ENCODE measurements at places on chromosomes 5 and 9.

DNA sequence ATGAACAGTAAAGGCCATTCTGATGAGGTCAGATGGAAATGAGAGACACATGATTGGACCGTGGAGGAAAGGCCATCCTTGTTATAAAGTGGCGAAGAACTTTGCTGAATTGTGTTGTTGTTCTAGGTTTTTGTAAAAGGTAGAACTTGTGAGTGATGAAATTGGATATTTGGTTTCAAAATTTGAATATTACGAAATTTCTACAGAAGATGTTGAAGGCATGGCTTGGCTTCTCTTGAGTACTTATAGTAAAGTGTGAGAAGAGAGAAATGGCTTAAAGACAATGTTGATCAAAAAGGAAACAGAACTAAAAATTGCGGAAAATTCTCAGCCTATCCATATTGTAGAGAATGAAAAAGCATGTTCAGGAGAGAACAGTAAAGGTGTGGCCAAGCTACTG lies 166.6 kb upstream of the S1PR3 start:
- DNase-seq = no peak

DNA sequence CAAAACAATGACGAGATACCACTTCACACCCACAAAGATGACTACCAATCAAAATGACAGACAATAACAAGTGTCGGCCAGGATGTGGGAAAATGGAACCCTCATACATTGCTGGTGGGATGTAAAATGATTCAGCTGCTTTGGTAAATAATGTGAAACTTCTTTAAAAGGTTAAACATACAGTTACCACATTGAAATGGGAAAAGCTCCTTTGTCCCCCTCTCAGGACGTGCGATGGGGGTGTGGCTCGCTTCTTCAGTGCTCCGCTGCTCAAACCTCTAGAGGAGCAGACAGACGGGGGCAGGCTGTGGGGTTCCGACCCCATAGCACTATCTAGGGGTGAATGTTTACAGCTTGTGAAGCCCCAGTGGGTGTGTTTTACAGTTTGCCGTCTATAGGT lies 8.0 kb upstream of the PLPP6 start:
- no peak for DNase-seq

GRCh38 chr5:16453609-16454008 lies 12.0 kb downstream of the ZNF622 start:
- no peak for DNase-seq

- DNase-seq = no peak
These were observed 14.7 kb downstream of the ERP44 start for GRCh38 chr9:100084128-100084453.

- no peak for DNase-seq
These were observed 5.5 kb downstream of the IL31RA start for GRCh38 chr5:55856516-55857246.

DNA sequence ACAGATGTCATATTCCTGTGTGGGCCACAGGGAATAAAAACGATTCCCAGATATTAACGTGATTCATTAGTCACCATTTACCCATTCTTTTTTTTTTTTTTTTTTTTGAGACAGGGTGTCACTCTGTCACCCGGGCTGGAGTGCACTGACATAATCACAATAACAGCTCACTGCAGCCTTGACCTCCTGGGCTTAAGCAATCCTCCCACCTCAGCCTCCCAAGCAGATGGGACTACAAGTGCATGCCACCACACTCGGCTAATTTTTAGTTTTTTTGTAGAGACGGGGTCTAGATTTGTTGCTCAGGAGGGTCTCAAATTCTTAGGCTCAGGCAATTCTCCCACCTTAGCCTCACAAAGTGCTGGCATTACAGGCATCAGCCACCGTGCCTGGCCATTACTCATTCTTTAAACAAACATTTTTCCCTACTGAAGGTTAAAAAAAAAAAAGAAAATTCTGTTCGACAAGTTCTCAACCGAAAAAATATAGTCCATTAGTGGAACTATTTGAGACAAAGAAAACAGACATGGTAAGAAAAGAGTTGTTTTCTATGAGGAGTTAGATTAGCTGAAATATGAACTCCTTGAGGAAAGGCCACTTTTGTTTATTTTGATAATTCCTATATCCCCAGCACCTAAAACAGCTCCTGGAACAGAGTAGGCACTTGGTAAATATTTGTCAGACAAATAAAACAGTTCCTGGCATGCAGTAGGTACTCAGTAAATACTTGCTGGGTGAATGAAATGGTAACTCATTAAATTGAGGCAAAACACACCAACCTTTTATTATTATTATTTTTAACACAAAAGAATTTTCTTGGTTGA lies 32.1 kb upstream of the PDCL start:
- no peak for DNase-seq

DNA sequence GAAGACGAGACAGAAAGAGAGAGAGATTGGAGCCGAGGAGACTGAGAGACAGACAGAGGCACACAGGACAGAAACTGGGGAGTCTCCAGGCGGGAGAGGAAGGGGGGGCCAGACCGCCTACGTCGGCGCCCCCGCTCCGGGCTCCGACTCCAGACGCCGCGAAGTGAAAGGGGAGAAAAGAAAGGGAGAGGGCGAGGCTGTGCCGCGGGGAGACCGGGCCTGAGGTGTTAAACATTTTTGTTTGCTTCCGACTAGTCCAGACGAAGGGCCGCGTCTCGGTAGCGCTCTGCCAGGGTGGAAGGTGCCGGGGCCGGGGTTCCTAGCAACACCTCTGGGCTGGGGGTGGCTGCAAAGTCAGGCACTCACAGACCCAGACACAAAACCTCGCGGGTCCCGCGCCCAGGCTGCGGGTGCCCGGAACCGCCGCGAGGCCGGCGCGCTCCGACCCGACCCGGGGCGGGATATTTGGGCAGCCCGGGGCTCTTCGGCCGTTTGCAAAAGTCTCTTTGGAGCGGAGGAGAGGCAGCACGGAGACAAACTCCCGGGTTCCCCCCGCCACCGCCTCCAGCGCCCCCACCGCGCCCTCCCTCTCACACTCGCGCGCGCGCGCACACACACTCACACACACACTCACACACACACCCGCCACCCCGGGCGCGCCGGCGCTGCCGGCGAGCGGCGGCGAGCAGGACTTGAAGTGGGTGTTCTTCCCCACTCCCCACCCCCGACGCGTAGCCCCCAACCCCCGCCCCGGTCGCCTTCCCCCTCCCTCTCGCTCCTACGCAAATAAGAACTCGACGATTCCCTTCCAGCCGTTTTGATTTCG lies 626 bp upstream of the FST start:
- peak; percentile 16 for DNase-seq

GRCh38 chr9:109098171-109098959 lies 21.4 kb downstream of the TMEM245 start:
- DNase-seq = no peak

DNA sequence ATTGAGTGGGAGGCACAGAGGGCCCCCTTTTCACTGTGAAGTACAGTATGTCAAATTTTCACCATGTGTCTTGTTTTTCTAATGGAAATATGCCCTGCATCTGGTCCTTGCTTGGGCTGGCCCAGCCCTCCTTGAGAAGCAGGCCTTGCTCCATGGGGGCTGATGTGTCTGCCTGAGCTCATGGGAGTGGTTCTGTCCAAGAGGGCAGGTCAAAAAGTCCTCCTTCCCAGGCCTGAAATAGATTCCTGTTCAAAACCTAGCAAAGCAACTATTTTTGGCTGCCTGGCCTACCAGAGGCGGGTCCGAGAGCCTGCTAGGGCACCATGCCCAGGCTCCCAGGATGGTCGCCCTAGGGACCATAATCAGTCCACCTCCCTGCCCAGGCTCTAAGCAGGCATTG lies 40.5 kb upstream of the NEURL1B start:
- DNase-seq = no peak

DNA sequence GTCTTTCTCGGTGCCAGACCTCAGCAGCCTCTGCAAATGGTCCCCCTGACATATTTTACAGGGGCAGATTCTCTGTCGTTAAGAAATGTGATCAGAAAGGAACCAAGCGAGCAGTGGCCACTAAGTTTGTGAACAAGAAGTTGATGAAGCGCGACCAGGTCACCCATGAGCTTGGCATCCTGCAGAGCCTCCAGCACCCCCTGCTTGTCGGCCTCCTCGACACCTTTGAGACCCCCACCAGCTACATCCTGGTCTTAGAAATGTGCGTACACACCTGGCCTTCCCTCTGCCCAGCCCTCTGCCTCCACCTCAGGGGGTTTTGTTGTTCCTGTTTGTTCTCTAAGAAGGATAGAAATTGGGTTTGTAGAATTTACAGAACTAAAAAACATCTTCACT lies 77.3 kb upstream of the OTULINL start:
- no peak for DNase-seq

DNA sequence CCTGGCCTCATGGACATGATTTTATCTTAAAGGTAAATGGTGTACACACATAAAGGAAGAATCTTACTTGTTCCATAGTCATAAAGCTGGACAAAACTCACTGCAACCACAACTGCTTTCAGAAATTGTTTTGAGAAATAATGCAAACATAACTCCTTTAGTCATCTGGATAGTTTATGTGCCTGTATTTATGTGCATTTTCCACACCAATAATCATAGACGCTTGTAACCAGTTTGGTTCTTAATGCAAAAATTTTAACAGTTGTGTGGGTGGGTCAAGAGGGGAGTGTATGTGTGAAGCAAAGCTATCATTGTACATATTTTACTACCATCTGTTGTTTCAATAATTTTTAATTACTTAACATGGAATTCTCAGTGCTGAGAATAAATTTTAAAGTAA lies 80.1 kb downstream of the EFNA5 start:
- no peak for DNase-seq

GRCh38 chr5:79023947-79024346 lies 38.8 kb upstream of the ARSB start:
- no peak for DNase-seq

DNA sequence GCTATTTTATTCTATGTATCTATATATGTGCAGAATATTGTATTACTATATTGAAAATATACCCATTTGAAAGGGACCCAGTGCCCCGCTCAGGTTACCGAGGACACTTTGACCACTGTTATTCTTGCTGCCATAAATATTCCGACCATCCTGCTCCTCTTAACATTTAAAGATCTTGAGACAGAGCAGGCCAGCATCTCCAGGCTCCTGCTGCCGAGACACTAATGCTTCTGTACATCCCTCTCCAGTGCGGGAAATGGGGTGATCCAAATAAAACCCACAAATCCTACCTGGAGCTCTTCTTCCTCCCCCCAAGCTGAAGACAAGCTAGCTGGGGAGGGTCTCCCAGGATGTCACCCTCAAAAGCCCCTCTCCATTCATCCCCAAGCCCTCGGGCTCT lies 3.9 kb downstream of the SH3PXD2B start:
- DNase-seq = no peak

GRCh38 chr5:52867809-52868208 lies 80.1 kb downstream of the ITGA1 start:
- DNase-seq = no peak

- DNase-seq = no peak
These were observed 1157.9 kb downstream of the TAF11L14 start for GRCh38 chr5:18792145-18792544.

GRCh38 chr9:70257991-70258691 lies 637 bp upstream of the SMC5 start:
- peak; percentile 46 for DNase-seq

GRCh38 chr5:75992753-75993152 lies 90.4 kb upstream of the SV2C start:
- no peak for DNase-seq

DNA sequence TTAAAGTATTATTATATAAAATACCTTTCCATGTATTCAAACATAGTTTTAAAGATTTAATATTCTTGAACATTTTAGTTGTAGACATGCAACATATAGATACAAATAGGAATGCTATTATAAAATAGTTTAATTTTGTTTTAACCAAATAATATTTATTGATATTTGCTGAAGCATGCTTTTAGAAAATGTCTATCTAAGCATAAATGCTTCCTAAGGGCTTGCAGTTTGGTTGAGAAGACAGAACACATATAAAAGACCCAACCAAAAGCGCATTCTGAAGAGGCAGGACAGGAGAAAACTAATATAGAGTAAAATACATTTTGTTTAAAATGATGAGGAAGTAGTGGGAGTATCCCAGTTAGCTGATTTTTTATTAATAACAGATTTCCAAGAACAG lies 181.5 kb upstream of the ISL1 start:
- DNase-seq = no peak

- DNase-seq = no peak
These were observed 34.5 kb downstream of the SLC46A2 start for GRCh38 chr9:112856200-112856599.

- DNase-seq = no peak
These were observed 141.4 kb upstream of the PANK3 start for GRCh38 chr5:168720575-168720974.

Measured in NCI-H526 treated with DMSO at 0.1 percent for 48 hours (cell line).